Right forelimb (tissue), 1 donor: ENCODE measurements at places on chromosomes 5 and 9.

- no peak for DNase-seq
These were observed 259.7 kb upstream of the IRX2 start for GRCh38 chr5:3010953-3011763.

DNA sequence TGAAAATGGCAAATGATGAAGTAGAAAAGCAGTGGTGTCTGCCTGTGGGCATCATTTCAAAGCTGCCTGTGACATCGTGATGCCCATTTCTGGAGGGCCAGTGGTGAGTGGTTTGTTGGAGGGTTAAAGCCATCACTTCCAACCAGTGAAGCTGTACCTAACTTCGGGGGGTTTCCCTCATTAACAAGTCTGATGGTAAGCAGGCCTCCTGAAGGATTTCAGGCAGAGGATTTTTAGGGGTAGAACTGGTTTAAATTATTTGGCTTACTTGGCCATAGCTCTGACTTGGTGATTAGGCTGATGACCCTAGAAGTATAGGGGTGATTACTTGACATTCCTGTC, 10.7 kb downstream of the TNFAIP8 start:
- DNase-seq = no peak

GRCh38 chr5:151318850-151319732, 15.5 kb upstream of the SLC36A3 start:
- peak; percentile 52 for DNase-seq

DNA sequence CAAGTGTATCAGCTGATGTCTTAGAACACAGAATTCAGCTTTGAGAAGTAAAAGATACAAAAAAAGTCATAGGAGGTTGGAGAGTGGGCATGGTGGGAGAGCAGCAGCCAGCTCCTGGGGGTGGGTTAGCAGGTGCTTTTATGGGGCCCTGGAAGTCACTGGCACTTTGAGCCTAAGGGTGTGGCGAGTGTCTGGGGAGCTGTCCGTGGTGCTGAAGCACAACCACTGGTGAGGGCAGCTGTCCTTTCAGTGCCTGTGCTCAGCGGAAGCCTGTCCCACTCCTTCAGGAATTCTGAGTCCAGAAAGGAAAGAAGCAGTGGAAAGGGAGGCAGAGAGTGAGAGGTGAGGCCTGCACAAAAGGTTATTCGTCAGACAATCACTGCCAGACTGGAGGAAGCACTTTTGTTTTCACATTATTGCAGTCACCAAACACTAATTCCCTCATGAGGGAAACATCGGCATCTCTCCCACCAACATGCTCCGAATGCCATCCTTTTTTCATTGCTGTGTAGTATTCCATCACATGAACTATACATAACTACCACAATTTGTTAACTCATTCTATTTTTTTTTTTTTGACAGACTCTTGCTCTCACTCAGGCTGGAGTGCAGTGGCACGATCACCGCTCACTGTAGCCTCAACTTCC, 59.4 kb upstream of the RAPGEF1 start:
- peak; percentile 66 for DNase-seq

GRCh38 chr9:38053697-38054461, 15.1 kb downstream of the SHB start:
- no peak for DNase-seq

GRCh38 chr5:54872810-54873209, 112.6 kb downstream of the ESM1 start:
- DNase-seq = no peak

- no peak for DNase-seq
These were observed 18.6 kb downstream of the PRDM6 start for GRCh38 chr5:123107343-123108244.

DNA sequence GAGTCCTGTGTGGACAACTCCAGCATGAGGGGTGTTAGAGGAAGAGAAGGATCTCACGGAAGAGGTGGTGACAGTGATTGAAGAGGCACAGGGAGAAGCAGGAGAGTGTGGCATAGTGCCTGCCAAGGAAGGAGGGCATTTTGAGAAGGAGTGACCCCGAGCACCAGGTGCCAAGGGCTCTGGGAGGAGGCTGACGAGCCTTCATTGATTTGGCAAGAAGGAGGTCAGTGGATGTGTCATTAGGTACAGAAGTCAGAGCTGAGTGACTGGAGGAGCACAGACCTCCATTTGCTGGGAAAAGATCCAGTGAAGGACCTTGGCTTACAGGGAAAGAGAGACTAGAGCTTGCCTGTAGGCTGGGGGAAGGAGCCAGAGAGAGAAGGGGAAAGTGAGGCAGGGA, 70.3 kb upstream of the ANGPTL2 start:
- DNase-seq = no peak

DNA sequence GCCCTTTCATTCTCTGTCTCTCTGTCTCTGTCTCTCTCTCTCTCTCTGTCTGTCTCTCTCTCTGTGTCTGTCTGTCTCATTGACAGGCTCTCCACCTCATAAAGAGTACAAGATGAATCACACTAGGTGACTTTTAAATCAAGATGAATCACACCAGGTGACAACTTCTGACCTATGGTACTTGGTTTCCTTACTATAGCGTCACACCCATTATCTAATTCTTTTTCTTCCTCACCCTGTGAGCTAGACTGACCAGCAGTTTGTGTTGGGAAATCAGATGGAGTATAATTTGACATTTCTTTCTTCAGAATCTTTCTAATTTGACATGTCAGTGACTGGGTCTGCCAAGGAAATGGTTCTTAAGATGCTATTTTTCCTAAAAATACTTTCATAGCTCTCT, 232.9 kb downstream of the ARRDC3 start:
- no peak for DNase-seq

GRCh38 chr5:88503041-88503345, 234.3 kb upstream of the TMEM161B start:
- DNase-seq = no peak

DNA sequence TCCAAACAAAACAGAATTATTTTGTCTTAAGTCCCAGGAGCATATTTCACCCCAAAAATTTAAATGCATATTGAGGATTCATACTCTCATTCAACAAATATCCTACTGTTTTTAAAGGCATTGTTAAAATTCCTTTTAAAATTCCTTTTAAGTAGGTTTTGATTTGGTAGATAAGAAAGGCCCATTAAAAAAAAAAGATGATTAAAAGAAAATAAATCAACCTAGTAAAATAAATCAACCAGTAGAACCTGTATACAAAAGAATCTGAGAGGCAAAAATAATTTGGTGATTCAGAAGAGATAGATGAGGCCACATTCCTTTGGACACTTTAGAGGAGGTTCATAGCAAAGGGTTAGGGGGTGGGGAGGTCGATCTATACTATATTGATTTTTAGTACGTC, 585.3 kb upstream of the TLE4 start:
- no peak for DNase-seq

GRCh38 chr9:133874060-133874657, 118.0 kb downstream of the VAV2 start:
- DNase-seq = no peak
